ENCODE measurements at places on chromosomes 11 and 22. TPM values are rescaled to one million over a fixed set of nuclear protein-coding genes. Genes with fewer than 3 reads are reported as not detected.
A peak's percentile ranks its signal among the peaks of the same experiment; 100 is the strongest.

- no peak for DNase-seq
Observed at GRCh38 chr11:4680341-4680740, 17.3 kb downstream of the OR51E2 start.

DNA sequence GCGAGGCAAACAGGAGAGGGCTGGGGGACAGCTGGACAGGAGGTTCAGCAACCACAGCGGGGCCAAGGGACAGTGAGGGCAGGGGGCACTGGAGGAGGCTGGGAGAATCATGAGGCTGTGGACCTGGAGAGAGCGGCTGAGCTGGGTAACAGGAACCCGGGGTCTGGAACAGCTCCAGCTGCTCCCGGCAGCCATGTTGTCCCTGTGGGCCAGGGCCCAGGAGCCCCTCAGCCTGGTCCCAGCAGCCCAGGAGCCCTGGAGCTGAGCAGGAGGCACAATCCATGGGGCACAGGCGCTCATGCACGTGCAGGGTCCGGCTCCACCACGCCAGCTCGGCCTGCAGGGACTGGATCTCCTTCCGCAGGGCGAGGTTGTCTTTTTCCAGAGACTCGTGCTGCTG lies 7.4 kb downstream of the BATF2 start:
- no peak for DNase-seq

DNA sequence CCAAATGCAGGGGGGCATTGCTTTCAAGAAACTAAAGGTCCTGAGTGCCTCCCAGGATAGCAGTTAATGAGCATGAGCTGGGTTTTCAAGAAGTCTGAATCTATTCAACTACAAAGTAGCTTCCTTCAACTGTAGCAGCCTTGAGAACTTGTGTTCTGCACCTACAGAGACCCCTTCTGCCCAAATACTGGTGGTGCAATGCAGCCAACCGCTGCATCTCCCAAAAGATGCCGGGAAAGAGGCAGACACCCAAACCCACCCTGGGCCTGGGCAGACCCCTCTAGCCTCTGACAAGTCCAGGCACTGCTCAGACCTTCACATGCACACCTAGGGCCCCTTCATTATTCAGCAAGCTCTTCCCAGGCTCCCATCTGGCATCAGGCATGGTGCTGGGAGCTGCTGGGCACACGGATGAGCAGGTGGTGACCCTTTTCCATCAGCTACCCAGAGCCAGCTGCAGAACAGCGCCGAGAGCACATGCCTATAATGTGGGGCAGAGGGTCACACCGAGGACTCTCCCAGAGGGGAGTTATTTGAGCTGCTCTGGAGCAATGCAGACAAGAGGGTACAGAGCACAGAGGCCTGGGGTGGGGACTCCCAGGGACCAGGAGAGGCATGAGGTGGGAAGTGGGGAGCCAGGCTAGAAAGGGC lies 44.9 kb upstream of the ETS1 start:
- peak; percentile 49 for DNase-seq

DNA sequence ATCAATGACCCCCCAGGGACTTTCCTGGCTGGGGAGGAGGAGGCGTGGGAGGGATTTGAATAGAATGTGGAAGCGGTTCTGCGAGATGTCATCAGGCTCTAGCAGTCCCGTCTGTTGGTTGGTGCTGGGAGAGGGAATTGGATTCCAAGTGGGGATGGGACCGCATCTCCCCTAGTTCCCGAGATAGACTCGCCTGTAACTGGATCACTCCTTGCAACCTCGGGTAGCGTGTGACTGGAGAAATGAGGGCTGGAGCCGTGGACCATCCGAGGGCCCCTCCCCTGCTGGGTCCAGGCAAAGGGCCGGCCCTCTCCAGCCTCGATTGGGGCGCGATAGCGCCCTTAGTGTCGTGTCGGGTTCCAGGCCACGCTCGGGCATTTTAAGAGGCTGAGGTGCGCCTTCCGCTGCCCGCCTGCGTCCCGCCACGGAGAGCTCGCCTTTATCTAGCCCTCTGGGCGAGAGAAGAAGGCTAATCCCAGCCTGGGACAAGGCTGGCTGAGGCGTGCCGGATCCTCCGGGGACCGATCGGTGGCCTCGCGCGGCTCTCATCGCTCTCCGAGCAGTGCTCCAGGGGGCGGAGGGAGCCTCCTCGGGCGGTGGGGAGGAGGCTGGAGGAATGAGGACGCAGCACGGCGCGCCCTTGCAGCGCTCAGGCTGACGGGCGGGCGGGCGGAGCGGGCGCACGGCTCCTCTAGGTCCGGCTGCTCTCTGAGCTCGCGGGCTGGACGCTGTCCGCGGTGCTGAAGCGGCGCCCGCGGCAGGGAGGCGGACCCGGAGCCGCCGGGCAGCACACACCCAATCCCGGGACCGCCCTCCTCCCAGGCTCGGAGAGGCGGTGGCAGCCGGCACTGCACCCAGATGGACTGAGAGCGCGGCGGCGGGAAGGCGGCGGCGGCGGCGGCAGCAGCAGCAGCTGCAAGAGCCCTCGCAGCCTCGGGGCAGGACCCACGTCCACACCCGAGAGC lies 107.8 kb downstream of the OSBP2 start:
- peak; percentile 79 for DNase-seq

DNA sequence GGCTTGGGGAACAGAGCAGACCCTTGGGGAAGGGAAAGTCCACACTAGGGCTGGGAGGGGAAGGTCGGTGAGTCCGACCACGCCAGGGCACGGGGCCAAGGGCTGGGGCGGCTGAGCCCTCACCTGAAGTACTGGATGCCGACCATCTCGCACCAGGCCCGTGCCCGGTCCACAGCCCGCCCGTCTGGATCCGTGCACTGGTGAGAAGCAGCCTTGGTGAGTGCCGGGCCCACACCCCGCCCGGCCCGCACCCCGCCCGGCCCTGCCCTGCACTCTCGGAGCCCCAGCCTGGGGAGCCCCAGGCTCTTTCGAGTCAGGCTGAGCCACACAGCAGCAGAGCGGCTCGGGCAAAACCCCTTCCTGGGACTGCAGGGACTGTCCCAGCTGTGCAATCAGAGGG lies 1.9 kb upstream of the BAIAP2L2 start:
- no peak for DNase-seq

GRCh38 chr11:130168105-130168504 lies 8.5 kb downstream of the ST14 start:
- DNase-seq = no peak

GRCh38 chr22:27919942-27920755 lies 1.1 kb upstream of the PITPNB start:
- DNase-seq = no peak

DNA sequence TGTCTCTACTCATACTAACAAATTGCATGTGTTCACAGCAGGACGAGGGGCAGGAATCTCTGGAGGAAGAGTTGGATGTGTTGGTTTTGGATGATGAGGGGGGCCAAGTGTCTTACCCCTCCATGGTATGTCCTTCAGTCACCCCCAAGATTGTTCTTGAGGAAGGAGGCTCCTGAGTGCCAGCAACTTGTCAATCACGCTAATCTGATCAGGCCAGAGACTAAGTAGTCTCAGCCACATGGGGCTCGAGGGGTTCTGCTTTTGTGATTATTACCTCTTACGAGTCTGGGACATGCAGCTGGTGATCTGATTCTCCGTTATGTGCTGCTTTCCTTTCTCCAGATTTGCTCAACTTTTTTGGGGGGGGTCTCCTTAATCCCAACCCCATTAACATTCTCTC lies 54.3 kb downstream of the CTNND1 start:
- DNase-seq = no peak

GRCh38 chr11:109818290-109818689 lies 274.9 kb upstream of the ZC3H12C start:
- no peak for DNase-seq

- DNase-seq = no peak
Observed at GRCh38 chr11:3913921-3914320, 58.5 kb downstream of the STIM1 start.

- no peak for DNase-seq
Observed at GRCh38 chr11:96396637-96397036, 6.8 kb downstream of the JRKL start.

DNA sequence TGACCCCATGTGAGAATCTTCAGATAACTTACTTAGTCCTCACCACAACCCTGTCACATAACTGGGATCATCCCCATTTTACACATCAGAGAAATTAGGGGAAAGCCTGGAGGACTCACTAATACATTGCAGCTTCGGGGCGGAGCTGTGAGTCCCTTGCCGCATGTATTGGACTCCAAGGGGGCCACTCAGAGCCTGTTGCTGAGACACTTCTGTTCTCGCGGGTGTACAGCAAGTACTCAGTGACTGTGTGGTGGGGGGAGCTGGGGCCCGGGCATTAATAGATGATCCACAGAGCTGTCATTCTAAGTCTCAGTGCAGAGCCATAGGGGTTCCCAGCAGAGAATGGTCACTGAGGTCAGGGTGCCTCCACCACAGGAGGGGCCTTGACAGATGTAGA lies 13.5 kb downstream of the OAF start:
- no peak for DNase-seq

- DNase-seq = no peak
Observed at GRCh38 chr11:130640526-130640925, 192.1 kb downstream of the ADAMTS15 start.

DNA sequence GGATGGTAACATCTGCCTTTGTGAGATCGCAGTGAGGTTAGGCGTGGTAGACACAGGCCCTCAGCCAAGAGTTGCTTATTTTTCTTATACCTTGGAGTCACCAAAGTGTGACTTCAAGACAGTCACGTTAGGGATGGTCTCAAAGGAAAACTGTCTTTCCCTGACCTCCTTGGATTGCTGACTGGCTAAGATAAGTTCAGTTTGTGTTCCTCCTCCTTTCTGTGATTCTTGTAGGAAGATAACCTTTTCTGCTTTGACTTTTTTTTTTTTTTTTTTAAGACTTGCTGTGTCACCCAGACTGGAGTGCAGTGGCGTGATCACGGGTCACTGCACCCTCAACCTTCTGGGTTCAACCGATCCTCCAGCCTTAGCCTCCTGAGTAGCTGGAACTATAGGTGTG lies 23.1 kb downstream of the TAB1 start:
- no peak for DNase-seq

DNA sequence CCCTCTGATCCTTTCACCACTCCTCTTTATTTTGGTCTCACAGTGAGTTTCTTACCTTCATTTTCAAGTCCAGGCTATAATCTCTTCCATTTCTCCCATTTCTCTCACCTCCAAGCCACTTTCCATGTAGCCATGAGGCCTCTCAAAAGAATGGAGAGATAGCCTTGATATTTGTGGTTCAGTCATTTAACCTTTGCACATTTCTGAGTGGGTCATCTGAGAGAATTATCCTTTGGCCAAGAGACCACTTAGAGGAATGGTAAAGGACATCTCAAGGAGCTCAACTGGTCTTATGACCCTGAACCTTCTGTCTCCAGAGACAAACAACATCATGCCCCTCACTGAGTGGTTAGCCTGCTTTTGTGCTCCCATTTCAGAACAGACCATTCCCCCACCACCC lies 121.1 kb downstream of the KIRREL3 start:
- DNase-seq = no peak

USP2 gene
- 0.53 TPM for total RNA-seq

OR2AG2 gene
- total RNA-seq = not detected

TMEM86A gene
- 1.8 TPM for total RNA-seq

TSPAN18 gene
- total RNA-seq = 38.7 TPM

MS4A7 gene
- total RNA-seq = not detected

Data from activated CD4-positive, alpha-beta memory T cell treated with anti-CD3 and anti-CD28 coated beads, Interleukin-2, amount 10 ng/mL, durations not matched to agents 7 days and 5 days (primary cell).